ENCODE measurements at places on chromosomes 1 and 21.

- DNase-seq, result no peak
Measured at GRCh38 chr1:172727956-172728603, 69.2 kb downstream of the FASLG start.

DNA sequence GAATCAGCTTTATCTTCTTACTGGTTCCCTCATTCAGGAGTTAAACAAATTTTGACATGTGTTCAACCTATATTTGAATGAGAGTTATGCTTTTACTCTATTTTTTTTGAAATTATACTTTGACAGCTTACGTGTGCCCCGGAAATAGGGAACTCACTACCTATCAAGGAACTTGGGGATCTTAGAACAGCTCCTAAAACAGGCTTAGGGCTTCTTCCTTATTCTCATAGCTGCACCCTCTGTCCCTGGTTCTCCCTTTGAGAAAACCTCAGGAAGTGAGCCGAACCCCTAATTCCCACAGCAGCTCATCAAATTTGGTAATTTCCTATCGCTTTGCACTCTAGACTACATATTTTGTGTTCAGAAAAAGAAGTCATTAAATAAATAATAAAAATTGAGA, 81.2 kb upstream of the RUNX3 start:
- DNase-seq, result no peak

- no peak for DNase-seq
Measured at GRCh38 chr1:159012495-159012894, 2.8 kb downstream of the IFI16 start.

GRCh38 chr1:16244650-16245285, 7.8 kb upstream of the CPLANE2 start:
- no peak for DNase-seq

DNA sequence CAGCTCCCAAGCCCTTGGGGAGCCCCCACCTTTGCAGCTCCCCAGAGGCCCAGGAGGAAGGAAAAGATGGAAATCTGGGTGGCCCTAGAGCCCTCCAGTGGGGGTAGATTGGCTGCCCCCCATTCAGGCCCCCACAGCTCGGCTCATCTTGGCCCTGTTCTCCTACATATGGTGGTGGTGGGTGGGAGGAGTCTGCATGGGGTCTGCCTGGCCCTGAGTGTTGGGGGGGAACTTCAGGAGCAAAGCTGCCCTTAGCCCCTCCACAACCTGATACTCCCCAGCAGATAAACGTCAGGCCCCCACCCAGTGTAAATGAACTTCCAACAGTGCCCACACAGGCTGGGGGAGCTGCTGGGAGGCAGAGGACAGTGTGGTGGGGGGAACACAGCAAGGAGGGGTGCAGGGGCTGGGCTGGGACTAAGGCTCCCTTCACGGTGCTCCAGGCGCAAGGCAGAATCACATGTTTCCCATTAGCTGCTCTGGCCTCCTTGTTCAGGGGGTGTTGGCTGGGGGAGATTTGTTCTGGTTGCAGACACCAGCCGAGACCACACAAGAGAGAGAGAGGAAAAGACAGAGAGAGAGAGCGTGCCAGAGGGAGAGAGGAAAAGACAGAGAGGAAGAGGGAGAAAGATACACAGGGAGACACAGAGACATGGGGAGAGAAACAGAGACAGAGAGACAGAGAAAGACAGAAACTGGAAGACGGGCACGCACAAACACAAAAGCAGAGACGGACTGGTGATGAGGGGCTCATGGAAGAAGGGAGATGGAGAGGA, 42.6 kb downstream of the AHDC1 start:
- DNase-seq, result no peak

DNA sequence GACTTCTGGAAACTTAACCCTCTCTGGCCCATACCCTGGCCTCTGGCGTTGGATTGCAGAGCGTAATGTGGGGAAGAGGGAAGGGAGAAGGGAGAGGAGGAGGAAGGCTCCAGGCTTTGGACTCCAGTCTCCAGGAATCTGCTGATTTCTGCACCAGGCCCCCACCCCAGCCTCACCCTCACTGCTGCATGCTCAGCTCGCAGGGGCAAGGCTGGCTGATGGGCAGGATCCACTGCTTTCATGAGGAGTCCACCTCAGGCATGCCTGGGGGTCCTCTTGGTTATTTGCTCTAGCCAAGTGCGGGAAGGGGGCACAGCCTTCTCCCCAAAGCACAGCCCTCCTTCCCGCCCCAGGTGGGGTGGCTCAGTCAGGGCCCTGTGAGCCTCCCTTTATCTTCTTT, 3.7 kb downstream of the OLFML3 start:
- no peak for DNase-seq

DNA sequence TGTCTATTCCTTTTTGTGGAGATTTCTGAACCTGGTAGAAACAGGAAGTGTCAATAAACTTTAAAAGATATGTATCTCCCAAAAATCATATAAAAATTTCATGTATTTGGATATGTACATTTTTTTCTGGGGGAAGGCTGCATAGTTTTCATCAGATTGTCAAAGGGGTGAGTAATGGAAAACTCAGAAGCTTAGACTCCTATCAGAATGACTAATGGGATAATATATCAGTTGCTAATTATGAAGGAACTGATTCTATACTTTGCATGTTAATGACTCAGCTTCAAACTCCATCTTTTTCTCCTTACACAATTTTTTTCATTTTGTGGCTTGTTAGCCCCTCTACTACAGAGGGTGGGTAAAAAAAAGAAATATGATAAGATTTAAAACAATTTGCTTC, 55.9 kb downstream of the GON4L start:
- no peak for DNase-seq

- no peak for DNase-seq
Measured at GRCh38 chr1:58283388-58284224, 262.9 kb downstream of the OMA1 start.

- DNase-seq, result no peak
Measured at GRCh38 chr1:169933984-169934725, 40.5 kb upstream of the SCYL3 start.

- DNase-seq, result no peak
Measured at GRCh38 chr1:38068980-38069340, 22.4 kb upstream of the POU3F1 start.

DNA sequence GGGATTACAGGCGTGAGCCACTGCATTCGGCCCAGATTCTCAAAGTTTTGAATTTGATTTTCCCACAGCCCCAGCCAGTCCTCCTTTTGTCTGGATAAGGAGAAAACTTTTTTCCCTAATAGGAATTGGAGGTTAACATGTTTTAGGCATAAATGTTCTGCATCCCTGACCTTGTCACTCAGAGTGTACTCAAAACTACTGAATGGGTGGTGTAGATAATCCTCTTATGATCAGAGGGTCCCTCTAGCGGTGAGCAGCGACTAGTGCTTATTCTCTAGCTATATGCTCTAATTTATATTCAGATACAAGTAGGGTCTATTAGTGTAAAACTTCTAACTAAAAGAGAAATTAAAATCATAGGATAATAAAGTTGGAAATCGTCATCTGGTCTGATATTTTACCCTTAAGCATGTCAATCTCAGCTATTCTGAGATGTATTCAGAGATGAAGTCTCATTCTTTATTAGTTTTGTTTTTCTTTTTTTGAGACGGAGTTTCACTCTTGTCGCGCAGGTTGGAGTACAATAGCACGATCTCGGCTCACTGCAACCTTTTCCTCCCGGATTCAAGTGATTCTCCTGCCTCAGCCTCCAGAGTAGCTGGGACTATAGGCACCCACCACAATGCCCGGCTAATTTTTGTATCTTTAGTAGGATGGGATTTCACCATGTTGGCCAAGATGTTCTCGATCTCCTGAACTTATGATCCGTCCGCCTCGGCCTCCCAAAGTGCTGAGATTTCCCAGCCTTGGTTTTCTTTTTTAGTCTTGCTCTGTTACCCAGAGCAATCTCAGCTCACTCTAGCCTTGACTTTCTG, 2.7 kb upstream of the PSMD4 start:
- DNase-seq, result peak; percentile 22

DNA sequence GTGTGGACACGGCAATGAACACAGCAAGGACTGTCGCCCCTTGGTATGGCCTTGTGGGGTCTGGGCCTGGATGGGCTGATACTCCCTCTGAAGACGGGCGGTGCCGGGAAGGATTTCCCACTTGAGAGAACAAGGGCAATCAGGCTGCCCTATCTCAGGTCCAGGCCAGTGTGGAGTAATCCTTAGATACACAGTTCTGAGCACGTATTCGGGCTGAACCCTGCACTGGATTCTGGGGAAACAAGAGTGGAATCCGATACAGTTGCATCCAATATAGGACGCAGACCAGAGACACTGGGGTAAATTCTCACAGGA, 177.7 kb downstream of the TRABD2B start:
- DNase-seq, result no peak

DNA sequence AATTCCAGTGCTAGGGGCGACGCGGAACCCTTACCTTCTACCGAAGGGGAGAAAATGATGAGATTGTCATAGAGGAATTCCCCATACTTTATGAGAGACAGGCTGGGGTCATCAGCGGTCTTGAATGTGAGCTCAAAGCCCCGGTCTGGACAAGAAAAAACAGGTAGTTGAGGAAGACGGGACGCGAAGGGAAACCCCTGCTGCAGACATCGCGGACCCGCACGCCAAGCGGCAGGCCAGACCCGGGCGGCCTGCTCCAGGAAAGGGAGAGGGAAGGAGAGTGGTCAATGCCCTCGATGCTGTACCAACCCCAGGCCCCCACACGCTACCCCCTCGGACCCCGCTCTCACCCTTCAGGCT, 342 bp downstream of the DDOST start:
- no peak for DNase-seq

DNA sequence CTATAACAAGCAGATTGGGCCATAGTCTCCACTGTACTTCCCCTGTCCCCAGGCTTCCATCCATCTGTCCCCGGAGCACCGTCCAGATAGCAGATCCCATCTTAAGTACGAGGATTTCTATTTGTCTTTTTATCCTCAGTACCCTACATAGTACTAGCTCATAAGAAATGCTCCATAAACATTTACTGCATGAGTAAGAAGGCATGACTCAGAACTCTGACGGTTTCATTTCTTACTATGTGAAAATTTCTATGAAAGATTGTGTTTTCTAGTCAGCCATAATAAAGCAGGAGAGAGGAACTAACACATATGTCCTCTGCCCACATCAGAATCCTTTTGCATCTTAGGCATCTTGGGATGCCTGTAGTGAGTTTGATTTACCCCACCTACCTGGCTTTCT, 49.5 kb downstream of the CHD1L start:
- DNase-seq, result no peak

- no peak for DNase-seq
Measured at GRCh38 chr1:230763927-230764591, 16.9 kb downstream of the CAPN9 start.

GRCh38 chr1:203467550-203467921, 8.1 kb upstream of the PRELP start:
- DNase-seq, result no peak

GRCh38 chr21:27582948-27583430, 616.1 kb upstream of the ADAMTS5 start:
- DNase-seq, result no peak

GRCh38 chr1:220119043-220119512, 25.1 kb downstream of the IARS2 start:
- DNase-seq, result no peak

DNA sequence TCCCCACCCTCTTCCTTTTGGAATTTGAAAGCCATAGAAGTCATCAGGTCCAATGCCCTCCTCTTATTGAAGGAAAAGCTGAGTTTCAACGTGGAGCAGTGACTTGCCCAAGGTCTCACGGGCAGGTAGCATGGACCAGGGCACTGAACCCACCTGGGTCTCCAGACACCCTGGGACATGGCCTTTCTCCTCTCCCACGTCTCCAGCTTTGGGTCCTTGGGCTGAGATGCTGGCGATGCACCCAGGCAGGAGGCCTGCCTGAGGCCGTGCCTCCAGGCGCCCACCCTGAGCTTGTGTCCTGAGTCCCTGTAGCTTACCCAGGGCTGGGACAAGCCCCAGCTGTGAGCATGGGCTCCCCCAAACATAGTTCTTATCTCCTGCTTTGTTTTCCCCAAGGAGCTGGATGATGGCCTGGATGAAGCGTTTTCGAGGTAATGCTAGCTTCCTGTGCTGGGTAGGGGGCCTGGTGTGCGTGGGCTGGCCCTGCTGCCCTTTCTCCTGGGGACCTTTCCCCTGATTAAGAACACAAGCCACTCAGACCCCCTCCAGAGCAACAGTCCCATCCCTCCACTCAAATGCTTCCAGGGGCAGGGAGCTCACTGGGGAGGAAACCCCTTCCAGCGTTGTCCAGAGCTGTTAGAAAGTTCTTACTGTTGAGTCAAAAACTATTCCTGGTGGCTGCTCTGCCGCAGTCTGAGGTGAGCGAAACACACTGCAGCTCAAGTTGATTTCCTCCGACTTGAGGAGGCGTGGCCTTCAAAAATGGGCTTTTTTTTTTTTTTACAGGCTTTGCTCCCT, 21.6 kb downstream of the LDLRAP1 start:
- DNase-seq, result no peak

DNA sequence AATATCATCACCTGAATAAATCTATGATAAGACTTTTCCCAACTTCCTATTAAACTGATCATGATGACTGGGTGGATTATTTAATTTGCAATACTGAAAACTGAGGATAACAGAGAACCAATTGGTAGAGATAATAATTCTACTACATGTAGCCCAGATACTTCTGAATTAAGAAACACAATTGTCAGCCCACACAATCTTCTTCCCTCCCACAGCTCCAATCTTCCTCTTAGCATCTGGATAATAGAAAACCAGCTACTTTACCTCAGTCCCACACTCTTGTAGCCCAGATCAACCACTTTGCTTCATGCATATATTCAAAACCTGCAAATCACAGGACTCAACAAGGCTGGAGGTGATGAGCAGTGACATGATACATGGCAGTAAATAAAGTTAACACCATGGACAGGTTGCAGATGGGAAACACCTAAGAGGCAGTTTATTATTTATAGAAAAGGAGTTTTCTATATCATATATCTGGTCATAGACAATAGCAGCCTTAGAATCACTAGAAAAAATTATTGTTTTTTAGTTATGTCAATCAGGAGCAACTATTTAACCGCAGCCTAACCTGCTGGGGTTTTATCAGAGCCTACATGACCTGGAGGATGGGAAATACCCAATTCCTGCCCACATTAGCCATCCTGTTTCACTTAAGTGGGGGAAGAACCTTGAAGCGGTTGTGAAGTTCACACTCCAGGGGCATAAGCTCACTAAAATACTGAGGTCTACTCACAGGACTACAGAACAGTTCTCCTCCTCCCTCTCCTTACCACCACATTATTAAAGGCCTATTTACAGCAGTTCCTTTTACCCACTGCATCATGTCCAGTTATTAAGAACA, 16.7 kb downstream of the FRRS1 start:
- DNase-seq, result no peak

DNA sequence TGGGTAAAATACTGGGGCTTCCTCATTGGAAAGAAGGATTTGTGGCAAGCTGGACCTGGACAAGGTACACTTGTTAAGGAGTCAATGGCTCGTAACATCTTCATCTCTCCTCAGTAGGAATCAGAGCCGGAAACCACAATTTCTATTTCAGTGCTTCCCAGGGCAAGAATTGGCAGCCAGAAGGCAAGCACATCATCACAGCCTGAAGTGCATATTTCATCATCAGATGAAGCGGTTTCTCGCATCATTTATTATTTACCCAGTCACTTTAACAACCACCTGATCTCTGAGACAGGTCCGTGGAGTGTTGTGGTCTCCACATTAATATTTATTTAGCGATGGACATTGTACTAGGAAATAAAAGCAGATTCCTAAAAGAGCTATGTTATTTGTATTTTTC, 55.0 kb downstream of the KCNJ15 start:
- no peak for DNase-seq

- no peak for DNase-seq
Measured at GRCh38 chr1:179881642-179882252, 338 bp upstream of the TOR1AIP1 start.

Data from stimulated activated CD8-positive, alpha-beta memory T cell treated with anti-CD3 and anti-CD28 coated beads, Interleukin-4, amount 100 ng/mL, for 1 hour (primary cell).